ENCODE measurements at places on chromosomes 1 and 21.

- no peak for DNase-seq
Measured at GRCh38 chr1:165487921-165488320, 43.0 kb upstream of the RXRG start.

GRCh38 chr21:33884376-33885171, 31.0 kb downstream of the ATP5PO start:
- DNase-seq, result peak; percentile 23

DNA sequence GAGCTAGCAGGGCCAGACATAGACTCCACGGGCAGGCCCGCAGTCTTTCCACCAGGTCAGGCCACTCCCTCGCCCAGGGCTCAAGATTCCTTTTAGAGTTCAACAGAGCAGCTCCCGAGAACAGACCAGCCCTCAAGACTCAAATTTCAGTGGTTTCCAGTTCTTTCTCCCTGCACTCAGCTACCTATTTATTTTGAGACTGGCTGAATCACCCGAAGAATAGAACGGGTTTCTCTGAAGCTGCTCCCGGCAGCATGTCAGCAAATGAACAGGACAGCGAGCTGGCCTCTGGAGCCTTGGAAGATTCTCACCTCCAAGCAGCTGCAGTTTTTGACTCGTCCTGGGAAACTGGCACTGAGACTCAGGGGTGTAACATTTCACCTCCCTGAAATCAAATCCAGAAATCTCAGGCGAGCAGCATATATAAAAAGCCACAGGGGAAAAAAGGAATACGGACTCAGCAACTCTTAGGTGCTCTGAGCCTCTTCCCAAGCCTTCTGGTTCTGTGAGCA, 177.9 kb downstream of the CLIC6 start:
- DNase-seq, result peak; percentile 58

- DNase-seq, result no peak
Measured at GRCh38 chr1:70915258-70916033, 132.2 kb downstream of the PTGER3 start.

- DNase-seq, result no peak
Measured at GRCh38 chr21:31273278-31273677, 70.8 kb downstream of the TIAM1 start.

GRCh38 chr1:81296601-81297000, 504.1 kb upstream of the ADGRL2 start:
- DNase-seq, result peak; percentile 31

GRCh38 chr1:11055676-11056075, 4.1 kb downstream of the SRM start:
- no peak for DNase-seq

DNA sequence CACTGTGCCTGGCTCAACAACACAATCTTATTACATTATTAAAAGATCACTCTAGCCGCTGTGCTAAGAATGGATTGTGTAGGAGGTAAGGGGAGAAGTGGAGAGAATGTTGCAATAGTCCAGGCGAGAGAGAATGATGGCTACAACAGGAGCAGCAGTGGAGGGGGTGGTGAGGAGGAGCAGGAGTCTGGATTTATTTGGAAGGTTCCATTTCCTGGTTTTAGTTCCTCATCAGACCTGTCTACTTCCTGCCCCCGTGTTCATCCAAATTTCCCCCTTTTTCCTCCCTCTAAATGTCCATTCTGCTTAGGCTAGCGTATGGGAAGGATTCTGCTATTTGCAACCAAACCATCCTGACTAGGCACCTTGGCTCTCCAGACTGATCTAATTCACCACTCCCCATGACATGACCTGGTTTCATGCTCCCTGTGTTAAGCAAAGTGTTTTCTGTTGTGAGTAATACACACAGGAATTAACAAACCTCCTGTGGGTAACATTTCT, 35.1 kb upstream of the EYA3 start:
- peak; percentile 90 for DNase-seq

DNA sequence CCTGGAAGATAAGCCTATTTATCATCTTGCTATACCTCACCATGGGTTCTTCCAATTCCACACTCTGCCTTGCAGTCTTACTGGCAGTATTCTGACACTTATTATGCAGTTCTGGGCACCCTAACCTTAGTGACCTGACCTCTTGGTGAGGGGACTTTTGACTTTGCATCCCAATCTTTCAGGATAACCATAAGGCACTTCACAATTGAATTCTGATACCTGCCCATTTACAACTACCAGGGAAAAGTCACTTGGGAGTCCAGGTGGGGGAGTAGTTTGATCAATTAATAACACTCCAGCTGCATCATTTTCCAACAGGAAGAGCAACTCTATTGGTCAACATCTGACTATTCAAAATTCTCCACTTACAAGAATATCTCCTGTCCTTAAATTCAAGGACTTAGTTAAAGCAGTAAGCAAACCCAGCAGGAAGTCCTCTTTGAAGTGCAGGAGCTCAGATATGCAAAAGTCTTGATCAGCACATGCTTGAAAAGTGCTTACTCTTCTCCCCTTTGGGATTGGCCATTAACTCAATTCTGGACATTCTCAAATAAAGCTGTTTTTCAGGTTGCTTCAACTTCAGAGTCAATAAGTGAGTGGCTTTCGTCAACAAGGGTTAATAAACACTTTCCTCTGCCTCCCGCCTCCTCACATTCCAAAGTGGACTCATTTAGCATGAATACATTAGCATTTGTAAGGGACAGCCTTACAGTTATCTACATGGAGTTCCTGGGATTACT, 177.4 kb upstream of the NRIP1 start:
- no peak for DNase-seq

GRCh38 chr1:17923666-17924065, 168.5 kb downstream of the ACTL8 start:
- DNase-seq, result no peak

DNA sequence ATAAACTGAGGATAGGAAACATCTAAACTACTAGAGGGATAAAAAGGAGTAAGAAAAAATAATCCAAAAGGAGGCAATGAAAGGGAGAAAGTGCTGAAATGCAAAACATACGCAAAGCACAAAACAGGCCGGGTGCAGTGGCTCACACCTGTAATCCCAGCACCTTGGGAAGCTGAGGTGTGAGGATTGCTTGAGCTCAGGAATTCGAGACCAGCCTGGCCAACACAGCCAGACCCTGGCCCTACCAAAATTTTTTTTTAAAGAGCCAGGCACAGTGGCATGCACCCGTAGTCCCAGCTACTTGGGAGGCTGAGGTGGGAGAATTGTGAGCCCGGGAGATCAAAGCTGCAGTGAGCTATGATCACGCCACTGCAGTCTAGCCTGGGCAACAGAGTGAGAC, 10.5 kb downstream of the SPOCD1 start:
- no peak for DNase-seq

GRCh38 chr1:64496606-64497005, 26.7 kb downstream of the CACHD1 start:
- no peak for DNase-seq

- no peak for DNase-seq
Measured at GRCh38 chr1:68197461-68197860, 34.9 kb downstream of the WLS start.

GRCh38 chr1:220925707-220926106, 46.5 kb downstream of the HLX start:
- DNase-seq, result peak; percentile 46

DNA sequence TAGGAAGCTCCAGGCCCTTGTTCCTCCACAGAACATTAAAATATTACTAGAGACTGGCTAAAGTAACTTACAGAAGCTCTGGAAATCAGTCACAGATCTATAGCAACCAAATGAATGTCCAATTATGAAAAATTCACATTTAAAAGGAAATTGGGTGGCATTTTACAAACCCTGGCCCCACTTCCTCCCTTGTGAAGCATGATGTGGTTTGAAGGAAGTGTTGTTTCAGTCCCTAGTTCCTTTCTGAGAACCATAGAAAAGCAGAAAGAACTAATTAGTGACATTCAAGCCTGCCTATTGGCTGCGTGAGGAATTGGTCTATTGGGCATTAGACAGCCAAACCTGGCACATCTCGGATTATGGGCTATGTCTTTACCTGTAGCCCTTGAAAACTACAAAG, 649.7 kb upstream of the NEGR1 start:
- no peak for DNase-seq

DNA sequence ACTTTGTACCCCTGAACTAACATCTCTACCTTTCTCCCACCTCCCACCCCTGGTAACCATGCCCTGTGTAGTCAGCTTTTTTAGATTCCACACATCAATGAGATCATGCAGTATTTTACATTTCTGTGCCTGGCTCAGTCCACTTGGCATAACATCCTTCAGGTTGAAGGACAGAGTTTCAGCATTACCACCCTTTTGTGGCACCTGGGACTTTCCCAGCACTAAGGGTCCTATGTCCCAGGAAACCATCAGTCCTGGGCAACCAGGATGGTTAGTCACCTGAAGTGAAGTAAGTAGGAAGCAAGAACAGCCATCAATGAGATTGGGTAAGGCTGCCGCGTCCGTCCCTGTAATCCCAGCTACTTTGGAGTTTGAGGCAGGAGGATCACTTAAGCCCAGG, 370.6 kb downstream of the SIPA1L2 start:
- no peak for DNase-seq

- DNase-seq, result no peak
Measured at GRCh38 chr1:44059664-44060355, 28.5 kb upstream of the SLC6A9 start.

GRCh38 chr1:106717591-106717990, 338.9 kb upstream of the PRMT6 start:
- DNase-seq, result no peak

DNA sequence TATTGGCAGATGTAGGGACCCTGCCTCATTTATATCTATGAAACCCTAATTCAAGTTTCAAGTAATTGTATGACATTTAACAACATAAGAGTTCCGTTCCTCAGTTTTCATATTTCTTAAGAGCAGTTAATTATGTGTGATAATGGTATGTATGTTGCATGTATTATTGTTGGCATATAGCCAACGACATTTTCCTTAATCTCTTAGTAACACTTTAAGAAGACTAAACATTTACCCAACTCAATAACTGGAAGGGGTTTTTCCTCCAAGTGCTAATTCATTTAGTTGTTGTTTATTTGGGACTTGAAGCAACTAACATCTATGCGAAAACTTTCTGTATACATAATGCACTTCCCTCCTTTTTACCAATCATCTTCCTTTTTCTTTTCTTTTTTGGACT, 1.5 kb upstream of the RALGPS2 start:
- no peak for DNase-seq

DNA sequence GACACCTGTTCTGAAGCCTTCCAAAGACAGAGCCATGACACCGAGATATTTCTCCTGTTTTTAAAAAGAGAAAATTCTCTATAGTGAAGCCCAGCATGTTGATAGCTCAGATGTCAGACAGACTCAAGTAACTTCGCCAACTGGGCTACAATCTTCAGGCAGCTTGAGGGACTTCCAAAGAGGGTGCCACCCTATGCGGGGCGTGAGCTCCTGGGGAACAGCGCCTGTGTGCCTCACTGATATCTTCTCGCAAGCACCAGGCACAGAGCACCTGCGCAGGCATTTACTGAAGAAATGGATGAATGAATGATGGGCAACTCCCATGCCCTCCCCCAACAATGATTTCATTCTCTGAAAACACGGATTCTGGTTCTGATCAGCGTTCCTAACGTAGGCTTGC, 17.6 kb downstream of the RIPK4 start:
- no peak for DNase-seq

- DNase-seq, result no peak
Measured at GRCh38 chr1:168751195-168751650, 22.2 kb upstream of the DPT start.

- DNase-seq, result peak; percentile 36
Measured at GRCh38 chr1:56092684-56093570, 486.4 kb downstream of the PLPP3 start.

- DNase-seq, result no peak
Measured at GRCh38 chr21:41346758-41347157, 15.1 kb upstream of the MX2 start.

- peak; percentile 87 for DNase-seq
Measured at GRCh38 chr1:101291562-101292380, 55.0 kb downstream of the S1PR1 start.

- no peak for DNase-seq
Measured at GRCh38 chr1:220251272-220251671, 21.0 kb downstream of the RAB3GAP2 start.

GRCh38 chr1:174157157-174157806, 2.0 kb upstream of the RABGAP1L start:
- no peak for DNase-seq

DNA sequence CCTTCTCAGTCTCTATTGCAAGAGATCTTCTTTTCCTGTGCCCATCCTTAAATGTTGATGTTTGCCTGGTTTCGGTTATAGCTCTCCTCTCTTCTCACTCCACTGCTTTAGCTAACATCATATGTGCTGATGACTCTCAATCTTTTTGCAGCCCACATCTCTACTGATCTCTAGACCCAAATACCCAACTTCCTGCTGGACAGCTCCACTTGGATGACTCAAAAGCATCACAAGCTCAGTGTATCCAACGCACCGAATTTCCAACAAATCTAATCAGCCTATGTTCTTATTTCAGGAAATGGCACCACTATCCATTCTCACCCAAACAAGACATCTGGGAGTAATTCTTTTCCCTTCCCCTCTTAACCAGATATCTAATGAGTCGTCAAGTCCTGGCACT, 79.1 kb upstream of the ARTN start:
- no peak for DNase-seq

DNA sequence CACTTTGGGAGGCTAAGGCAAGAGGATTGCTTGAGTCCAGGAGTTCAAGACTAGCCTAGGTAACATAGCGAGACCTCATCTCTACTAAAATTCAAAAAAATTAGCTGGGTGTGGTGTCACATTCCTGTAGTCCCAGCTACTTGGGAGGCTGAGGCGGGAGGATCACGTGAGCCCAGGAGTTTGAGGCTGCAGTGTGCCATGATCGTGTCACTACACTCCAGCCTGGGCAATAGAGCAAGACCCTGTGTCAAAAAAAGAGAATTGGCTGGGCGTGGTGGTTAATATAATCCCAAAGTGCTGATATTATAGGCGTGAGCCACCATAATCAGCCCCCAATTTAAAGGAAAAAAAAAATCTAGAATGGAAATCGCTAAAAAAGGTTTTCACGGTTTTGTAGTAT, 7.0 kb downstream of the MACO1 start:
- DNase-seq, result no peak

DNA sequence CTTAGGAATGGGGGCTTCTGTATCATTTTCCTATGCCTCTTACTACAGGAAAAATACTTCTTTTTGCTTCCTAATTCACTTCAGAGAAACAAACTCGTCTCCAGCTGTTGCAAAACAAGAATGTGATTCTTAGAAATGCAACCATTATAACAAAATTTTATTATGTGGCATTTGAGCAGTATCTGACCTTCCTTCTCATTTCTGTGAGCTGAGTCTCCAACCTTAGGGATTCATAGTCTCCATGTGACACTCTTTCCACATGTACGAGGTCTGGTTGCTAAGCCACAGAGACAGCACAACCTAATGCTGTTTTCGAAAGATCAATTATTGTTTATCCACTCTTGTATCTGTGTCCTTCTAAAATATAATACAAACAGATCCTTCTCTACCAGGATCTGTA, 75.3 kb upstream of the RGS4 start:
- DNase-seq, result no peak
